Myocyte (in vitro differentiated cells): ENCODE measurements at places on chromosomes 13 and 19. TPM values are rescaled to one million over a fixed set of nuclear protein-coding genes. Genes with fewer than 3 reads are reported as not detected.

Gene EPS8L1
- total RNA-seq = 0.78 and 1.4 TPM in 2 replicates

Gene ZFR2
- not detected in 2 replicates for total RNA-seq

Gene DACT3
- total RNA-seq = 3.9 and 5.9 TPM in 2 replicates

Gene VAV1
- not detected in 2 replicates for total RNA-seq

DNA sequence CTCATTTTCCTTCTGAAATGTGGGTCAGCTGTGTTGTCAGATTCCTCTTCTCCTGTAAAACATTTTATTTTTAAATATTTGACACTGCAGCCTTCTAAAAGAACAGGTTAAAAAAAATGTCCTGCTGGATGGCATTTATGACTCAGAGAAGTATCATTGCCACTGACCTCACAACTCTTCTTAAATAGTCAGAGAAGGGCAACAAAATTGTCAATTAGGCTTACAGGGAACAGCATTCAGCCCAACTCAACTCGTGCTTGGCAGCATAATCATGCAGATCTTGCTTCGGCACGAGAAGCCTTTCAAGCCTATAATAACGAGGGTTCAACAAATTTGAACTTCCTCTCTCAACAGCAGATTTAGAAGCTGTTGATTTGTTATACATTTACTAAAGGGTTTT, 296.7 kb upstream of the DACH1 start:
- DNase-seq = peak; percentile 45

DNA sequence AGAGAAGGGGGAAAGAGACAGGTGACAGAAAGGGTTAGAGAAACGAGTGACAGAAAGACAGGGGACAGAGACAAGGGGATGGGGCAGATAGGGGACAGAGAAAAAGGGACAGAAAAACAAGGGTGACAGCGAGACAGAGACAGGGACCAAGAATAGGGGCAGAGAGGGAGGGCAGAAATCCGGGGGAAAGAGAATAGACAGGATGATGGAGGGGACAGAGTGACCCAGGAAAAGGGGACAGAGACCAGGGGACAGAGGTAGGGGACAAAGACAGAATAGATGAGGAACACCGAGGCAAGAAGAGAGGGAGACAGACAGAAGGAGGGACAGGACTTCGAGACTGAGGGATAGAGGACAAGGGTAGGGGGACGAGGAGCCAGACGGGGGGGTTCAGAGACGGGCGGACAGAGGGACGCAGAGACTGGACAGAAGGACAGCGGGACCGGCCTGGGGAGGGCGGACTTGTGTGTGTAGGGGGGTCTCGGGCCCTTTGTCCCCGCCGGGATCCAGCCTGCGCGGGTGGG, 593 bp downstream of the CADM4 start:
- DNase-seq = no peak

DNA sequence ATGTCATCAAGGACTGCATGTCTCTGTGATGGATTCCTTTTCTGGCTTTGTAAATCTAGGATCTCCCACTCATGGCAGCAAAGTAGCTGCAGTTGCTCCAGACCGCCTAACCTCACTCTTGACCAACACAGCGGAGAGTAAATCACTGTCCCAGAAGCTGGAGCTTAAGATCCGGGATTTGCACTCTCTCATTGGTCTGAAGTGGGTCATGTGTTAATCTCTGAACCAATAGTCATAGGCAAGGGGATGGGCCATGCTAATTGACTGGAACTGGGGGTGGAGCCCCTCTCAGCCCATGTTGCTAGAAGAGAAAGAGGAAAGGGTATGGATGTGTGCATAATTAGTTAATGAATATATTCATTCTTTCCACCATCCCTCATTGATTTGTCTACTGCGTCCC, 34.0 kb downstream of the VAV1 start:
- no peak for DNase-seq

GRCh38 chr19:38970664-38971532, 4.6 kb downstream of the FBXO17 start:
- DNase-seq = no peak

GRCh38 chr13:40017662-40018262, 362.3 kb downstream of the COG6 start:
- no peak for DNase-seq

- no peak for DNase-seq
Observed at GRCh38 chr13:103299079-103299478, 232.9 kb upstream of the SLC10A2 start.

- DNase-seq = no peak
Observed at GRCh38 chr13:29294821-29295220, 300.7 kb downstream of the SLC7A1 start.
